ENCODE measurements at places on chromosomes 3 and 15. TPM values are rescaled to one million over a fixed set of nuclear protein-coding genes. Genes with fewer than 3 reads are reported as not detected.

DNA sequence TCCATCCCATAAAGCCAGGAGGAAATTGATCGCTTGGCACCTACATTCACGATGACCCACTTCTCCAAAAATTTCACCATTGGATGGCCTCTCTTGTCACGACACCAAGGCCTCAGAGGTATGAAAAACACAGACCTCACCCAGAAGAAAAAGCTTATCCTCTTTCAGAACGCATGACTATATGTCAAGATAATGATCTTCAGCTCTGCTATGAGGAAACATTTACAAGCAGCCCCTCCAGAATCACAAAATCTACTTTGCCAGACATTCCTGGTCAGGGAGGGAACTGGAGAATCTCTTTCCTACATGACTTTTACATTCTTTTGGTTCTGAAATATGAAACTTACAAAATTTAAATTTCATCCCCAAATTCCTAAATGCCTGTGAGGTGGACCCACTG, 122.7 kb downstream of the WNT5A start:
- DNase-seq: no peak

DNA sequence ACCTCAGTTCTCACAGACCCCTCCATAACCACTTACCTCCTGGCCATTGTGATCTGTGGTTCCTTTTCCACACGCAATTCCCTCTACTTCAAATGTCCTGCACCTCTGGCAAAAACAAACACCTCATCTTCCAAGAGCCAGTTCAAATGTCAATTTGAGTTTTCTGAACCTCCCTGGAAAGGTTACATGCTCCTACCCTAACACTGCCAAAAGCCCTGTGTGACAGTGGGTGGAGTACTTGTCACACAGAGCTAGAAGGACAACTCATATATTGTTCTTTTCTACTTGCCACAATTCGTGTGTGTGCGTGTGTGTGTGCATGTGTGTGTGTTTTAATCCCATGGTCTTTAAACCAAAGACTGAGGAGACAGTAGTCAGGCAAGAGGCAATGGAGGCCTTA, 331.8 kb upstream of the ARHGEF26 start:
- DNase-seq: no peak

DNA sequence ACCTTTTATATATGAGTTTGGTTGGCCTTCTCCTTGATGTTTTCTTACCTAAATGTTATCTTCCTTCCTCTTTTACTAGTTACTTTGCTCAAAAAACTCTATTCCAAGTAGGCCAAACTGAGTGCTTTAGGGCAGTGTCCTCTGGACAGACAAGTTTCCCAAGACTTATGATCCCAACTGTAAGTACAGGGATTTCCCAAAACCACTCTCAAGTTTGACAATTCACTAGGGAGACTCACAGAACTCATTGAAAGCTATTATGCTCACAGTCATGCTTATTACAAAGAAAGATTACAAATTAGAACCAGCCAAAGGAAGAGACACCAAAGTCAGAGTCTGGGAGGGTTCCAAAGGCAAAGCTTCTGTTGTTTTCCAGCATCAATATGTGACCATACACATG, 534.2 kb upstream of the ALCAM start:
- no peak for DNase-seq

GRCh38 chr15:68278595-68279405, 1.3 kb downstream of the FEM1B start:
- DNase-seq: no peak

- DNase-seq: no peak
Observed at GRCh38 chr3:107825556-107825955, 265.3 kb downstream of the CD47 start.

- no peak for DNase-seq
Observed at GRCh38 chr3:188671971-188672370, 499.8 kb upstream of the TPRG1 start.

GRCh38 chr15:31867536-31868442, 162.5 kb upstream of the CHRNA7 start:
- DNase-seq: no peak

DNA sequence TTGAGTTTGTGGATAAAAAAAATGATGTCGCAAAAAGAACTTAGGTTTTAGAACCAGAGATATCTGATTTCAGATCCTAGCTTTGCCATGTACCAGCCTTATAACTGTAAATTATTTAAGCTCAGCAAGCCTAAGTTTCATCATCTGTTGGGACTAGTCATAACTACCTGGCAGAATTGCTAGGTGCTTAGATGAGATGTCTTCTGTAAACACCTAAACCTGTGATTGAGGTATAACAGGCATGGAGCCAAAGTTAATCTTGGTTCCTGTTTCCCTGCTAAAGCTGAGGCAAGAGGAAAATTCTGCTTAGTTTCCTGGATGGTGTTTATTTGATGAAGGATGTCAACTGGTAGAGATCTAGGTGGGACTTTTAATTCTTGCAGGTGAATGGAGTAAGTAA, 331.3 kb upstream of the RBMS3 start:
- DNase-seq: no peak

GRCh38 chr3:62571916-62572315, 198.6 kb upstream of the FEZF2 start:
- DNase-seq: no peak

Gene LRRK1
- total RNA-seq: 43.5 TPM

Gene NPTN
- total RNA-seq: 39.0 TPM

Gene ATP13A5
- total RNA-seq: not detected

Gene KNG1
- not detected for total RNA-seq

Gene GABRR3
- not detected for total RNA-seq

Gene DUOXA2
- not detected for total RNA-seq
